D721Med (cell line): ENCODE measurements at places on chromosomes 2 and 18.

GRCh38 chr2:215361211-215361875 lies 49.5 kb downstream of the ATIC start:
- DNase-seq = no peak

DNA sequence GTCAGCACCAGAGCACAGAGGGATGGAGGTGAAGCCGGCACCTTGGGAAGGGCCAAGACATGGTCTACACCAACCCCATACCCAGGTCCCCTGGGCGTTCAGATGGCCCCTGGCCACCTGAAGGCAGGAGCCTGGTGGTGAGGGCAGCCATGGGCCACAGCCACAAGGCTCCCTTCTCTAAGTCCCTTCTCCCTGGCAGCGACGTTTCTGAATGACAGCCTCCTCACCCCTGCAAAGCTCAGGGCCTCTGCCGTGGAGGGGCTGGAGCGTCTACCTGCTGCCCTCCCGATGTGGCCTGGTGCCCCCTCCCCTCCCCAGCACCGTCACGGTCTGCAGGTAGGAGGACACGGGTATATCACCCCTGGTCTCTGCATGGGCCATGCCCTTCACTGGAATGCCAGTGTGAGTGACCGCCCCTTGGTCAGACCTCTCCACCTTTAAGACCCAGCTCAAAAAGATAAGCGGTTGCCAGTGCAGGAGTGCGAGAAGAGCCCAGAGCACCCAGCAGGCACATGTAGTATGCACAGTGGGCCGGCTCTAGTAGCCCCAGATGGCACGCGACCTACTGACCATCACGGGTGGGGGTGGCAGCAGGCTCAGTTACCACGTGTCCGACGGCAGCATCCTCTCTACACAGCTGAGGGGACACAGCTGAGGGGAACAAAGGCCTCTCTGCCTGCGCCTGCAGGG lies 46.6 kb downstream of the HS6ST1 start:
- DNase-seq = no peak

GRCh38 chr2:164913011-164913410 lies 42.3 kb downstream of the SLC38A11 start:
- DNase-seq = no peak

- no peak for DNase-seq
Measured at GRCh38 chr2:23662941-23663920, 263.7 kb downstream of the ATAD2B start.

DNA sequence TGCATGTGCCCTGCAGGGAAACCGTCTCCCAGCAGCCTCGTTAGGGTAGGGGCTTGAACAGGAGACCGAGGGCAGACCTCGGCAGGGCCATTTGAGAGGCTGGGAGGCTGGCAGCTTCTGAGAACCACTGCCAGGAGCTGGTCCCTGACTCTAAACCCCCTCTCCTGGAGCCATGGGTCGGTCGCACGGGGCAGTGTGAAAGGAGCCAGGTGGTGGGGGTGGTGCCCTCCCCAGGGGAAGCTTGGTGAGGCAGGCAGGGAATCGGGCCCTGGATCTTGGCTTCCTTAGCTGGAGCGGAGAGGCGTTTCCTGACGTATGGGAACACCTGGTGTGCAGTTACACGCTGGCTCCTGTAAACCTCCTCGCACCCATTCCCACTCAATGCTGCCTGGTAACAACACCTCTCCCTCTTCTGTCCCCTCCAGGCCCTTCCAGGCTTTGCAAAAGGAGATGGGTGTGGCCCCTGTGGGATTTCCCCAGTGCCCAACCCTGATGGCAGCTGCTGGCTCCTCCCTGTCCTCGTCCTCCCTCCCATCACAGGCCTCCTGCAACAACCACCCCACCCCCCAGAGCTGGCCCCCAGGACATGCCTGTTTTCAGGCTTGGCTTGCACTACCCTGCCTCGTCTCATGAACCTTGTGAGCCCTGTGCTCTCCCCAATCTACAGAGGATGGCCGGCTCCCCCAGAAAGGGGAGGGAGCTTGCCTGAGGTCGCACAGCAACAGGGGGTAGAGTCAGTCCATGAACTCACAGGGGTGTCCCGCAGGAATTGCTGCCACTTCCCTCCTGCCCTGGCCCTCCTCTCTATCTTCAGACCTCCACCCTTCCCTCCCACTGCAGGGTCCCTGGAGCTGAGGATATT lies 24.4 kb downstream of the ADRA2B start:
- DNase-seq = no peak

- DNase-seq = no peak
Measured at GRCh38 chr18:9233771-9234440, 97.3 kb downstream of the ANKRD12 start.

GRCh38 chr2:191701696-191702095 lies 23.8 kb downstream of the NABP1 start:
- no peak for DNase-seq

GRCh38 chr2:70305531-70305930 lies 3.7 kb upstream of the FAM136A start:
- DNase-seq = no peak

DNA sequence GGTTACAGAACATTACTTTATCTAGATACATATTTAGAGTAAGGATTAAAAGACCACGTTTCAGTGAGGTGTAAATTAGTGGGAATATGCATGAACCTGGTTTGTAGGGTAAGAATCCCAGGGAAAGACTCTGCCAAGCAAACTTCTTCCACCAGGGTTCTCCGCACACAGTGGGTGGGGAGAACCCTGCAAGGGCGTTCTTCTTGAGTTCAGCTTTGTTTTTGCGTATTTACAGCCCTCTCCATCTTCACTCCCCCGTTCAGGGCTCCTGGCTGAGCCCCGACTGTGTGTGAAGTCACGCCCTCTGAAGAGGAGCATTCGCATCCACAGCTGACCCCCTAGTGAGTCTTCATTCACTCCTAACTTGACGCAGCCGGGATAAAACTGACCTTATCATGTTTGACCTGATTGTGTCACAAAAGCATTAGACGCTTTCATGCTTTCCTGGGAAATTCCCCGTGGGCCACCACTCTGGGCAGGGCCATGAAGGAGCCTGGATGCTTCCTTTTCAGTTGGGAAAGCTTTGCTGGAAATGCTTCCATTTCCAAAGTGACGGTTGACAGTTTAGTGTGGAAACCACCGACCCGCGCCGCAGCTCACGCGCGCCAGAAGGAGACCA lies 1.0 kb downstream of the ALKAL2 start:
- no peak for DNase-seq

DNA sequence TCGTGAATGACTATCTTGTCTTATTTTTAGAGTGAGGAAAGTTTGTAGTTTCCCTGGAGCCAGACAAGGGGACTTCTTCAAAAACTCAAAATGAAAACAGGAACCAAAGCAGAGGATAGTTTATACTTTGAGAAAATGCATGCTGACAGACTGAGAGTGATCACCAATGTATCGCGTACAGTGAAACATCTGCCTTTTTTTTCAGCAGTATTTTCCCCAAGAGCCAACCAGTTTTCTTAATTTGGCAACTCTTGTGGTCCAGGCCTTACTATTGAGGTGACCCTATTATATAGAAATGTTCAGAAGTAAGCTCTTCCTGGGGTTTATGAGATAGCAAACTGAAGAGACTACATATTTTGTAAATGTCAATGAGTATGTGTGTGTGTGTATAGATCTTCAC lies 153.7 kb upstream of the VRK2 start:
- DNase-seq = no peak

DNA sequence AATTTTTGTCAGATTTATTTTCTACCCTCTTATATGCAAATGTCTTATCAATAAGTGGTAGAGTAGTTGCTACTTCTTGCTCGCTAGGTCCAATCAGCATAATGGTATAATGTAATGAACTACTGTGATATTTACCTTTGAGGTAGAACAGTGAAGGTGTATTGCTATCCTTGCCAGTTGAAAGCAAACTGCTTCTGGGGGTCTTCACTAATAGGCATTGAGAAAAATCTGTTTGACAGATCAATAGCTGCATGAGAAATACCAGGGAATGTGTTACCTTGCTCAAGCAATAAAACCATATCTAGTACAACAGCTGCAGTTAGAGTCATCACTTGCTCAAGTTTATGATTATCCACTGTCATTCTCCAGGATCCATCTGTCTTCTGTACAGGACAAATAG lies 50.1 kb upstream of the EFEMP1 start:
- no peak for DNase-seq

DNA sequence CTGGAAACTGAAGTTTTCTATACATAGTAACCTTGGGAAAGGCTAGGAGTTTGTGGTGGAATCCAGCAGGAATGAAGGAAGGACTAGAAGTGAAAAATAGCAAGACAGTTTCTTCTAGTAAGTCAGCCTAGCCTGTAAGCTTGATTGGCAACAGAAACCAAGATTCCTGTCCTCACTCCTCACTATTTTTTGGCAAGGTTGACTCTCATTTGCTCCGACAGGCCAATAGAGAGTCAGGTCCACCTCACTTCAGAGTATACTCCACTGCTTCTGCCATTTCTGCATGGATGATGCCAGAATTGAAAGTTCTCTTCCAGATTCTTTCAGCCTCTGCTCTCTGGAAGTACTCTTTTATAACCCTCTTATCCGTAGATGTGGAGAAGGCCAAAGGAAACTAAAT lies 352.4 kb downstream of the ZNF516 start:
- DNase-seq = no peak

DNA sequence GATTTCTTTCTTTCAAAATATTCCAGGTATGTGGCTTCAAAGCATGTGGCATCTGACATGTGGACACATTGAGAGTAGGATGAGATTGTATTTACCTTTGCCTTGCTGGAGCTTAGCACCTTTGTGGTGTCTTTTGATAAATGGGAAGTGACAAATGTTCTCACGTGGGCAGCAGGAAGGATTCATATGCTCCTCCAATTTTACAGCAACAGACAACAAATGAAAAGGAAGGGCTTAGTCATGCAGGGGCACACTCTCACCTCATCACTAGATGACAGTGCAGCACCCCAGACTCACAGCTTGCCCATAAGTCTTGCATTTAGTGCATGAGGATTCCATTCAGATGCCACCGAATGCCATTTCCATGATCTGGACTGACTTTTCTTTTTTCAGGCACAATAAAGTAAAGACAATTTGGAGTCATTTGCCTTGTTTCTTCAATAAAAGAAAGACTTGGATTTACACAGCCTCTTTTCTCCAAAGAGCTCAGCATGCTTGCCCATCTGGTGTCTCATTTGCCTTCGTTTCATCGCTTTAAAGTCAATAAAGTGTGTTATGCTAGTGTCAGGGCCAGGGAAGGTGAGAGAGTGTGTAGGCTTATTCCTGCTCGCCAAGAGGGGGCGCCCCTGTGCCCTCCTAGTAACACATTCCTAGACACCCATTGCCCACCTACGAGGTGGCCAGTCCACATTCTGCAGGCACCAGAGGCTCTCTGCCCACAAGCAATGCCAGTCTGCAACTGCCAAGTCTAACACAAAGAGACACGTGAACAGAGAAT lies 39.6 kb upstream of the DAPL1 start:
- DNase-seq = no peak

- no peak for DNase-seq
Measured at GRCh38 chr18:70411876-70412435, 123.1 kb downstream of the SOCS6 start.

DNA sequence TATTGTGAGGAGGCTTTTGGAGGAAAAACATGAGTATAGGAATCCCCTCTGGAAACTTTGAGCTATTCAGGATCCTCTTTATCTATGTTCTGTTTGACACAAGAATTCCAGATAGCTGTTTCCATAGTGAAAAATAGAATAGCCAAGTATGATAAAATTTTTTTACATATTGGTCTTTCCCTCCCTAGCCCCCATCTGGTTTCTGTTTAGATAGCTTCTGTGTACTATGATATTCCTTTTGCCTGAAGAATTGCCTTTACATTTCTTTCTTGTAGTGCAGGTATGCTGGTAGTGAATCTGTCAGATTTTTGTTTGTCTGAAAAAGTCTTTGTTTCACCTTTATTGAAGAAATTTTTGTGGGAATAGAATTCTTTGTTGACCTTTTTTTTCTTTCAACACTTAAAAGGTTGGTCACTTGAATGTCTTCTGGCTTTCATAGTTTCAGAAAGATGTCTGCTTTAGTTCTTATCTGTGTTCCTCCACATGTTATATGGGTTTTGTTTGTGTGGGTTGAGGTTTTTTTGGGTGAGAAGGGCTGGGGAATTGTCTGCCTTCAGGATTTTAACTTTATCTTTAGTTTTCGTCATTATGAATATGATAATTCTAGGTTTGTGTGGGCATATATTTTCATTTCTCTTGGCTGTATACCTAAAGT lies 29.9 kb upstream of the FBLN7 start:
- no peak for DNase-seq

DNA sequence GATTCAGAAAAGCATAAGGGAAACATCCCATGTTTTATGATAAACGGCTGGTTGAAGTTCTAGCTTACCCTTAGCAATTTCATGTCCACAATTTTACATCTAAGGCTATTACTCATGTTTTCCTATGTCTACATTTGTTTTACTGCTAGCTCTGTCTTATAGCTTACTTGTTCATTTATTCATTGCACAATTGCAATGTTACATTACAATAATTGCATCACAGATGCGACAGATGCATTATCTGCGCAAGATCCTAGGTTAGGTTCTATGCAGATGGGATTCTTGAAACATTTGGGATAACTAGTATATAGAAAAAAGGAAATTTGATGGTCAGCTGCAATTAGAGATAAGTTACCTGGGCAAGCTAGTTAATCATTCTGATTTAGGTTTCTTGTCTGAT lies 108.4 kb downstream of the ARHGAP28 start:
- no peak for DNase-seq

DNA sequence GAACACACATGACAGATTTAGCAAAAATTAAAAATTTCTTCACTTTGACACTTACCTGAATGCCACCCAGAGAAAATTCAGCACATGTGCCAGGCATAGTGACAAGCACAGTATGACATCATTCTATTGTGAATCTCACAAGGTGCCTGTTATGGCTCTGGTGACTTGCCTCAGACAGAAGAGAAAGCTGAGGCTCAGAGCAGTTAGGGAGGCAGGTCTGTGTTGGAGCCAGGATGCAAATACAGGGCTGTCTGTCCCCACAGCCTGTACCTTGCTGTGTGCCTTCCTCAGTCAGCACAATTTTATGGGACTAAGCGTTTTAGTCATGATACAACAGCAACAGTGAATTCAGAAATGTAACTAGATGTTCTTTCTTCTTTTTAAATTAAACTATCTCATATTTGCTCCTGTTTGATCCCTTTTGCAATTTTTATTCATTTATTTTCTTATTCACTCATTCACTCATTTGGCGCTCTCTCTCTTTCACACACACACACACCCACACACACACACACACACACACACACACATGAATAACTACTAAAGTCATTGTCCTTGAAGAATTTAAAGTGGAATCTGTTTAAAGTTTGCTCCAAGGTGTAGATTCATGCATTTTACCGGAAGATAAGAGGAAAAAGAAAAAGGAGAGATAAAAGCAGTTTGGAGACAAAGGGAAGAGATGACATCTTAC lies 37.9 kb upstream of the CTAGE1 start:
- DNase-seq = no peak

DNA sequence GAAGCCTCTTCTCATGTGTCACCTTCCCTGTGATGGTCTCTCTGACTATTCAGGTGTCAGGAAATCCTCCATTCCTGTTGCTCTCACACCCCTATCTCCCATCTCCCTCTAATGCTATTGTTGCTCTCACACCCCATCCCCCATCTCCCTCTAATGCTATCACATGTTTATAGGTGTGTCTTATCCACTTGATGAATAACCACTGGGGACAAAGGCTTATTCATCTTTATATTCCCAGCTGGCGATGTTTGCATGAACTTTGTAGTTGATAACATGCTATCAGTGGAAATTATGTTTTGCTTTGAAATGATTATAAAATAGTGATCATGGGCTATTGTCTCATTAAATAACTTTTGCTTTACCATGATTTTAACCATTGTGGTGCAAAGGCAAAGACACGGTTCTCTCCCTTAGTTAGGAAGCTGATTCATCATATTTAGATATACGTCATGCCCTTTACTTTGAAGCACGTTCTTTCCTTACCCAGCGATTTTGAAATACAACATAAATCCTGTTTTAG lies 220.5 kb downstream of the PMAIP1 start:
- no peak for DNase-seq

GRCh38 chr18:58502628-58503027 lies 126.3 kb downstream of the ALPK2 start:
- no peak for DNase-seq
